ENCODE measurements at places on chromosomes 5 and 9. TPM values are rescaled to one million over a fixed set of nuclear protein-coding genes. Genes with fewer than 3 reads are reported as not detected.

GRCh38 chr5:66972004-66972403, 224.6 kb downstream of the CD180 start:
- DNase-seq, result no peak

- no peak for DNase-seq
Measured at GRCh38 chr5:107199756-107200155, 471.0 kb downstream of the EFNA5 start.

DNA sequence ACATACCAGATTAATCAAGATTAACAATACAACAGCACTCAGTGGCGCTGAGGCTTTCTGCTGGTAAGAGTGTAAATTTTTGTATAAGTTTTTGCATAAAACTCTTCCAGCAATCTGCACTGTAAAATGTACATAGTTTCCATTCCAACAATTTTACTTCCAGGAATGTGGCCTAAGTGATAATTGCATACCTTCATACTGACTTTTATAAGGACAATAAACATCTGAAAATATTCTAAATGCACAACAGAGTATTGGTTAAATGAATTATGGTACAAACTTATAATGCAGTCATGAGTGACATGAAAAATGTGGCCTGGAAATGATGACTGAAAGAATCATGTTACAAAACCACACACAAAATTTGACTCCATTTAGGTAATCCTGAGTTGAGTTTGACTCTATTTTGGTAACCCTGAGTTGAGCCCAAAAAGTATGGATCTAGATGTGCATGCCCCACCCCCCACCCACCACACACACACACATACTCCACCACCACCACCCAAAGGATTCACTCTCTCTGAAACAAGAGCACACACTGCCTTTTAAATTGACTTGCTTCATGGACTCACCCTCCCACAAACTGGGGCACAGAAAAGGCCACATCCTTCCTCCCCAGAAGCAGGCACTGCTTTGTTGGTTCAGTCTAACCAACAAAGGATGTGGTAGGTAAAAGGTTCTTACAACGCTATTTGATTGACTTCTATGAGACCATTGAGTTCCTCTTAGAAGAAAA, 137.6 kb downstream of the SUSD1 start:
- peak; percentile 49 for DNase-seq

- DNase-seq, result no peak
Measured at GRCh38 chr5:37316027-37316426, 54.9 kb downstream of the NUP155 start.

The ZFP2 gene
- total RNA-seq, result 0.32 TPM

The ITGA2 gene
- 0.09 TPM for total RNA-seq
